Mucosa of gallbladder (tissue), 1 donor: ENCODE measurements at places on chromosomes 11 and 22.

DNA sequence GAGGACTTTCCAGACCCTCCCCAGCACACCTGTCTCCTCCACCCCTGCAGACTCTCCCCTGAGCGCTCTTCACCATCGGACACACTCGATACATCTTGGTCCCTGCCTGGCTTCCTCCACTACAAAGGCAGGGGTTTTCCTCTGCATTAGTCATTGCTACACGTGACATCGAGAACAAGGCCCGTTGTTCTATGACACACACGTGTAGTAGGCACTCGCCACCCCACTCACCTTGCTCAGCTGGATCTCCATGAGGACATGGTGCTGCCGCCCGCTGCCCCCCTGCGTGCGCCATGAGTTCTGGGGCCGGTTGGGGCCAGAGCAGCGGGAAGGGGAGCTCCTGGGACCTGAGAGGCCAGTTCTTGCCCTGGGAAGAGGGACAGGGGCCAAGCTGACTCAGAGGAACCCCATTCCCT, 16.7 kb downstream of the ATG2A start:
- DNase-seq, result no peak

DNA sequence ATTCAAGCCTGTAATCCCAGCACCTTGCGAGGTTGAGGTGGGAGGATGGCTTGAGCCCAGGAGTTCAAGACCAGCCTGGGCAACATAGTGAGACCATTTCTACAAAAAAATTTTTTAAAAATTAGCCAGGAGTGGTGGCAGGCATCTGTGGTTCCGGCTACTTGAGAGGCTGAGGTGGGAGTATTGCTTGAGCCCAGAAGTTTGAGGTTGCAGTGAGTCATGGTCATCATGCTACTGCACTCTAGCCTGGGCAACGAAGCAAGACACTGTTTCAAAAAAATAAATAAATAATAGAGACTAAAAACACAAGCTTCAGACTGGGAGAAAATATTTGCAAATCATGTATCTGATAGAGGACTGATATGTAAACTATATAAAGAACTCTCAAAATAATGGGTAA, 33.2 kb downstream of the BTBD10 start:
- no peak for DNase-seq

DNA sequence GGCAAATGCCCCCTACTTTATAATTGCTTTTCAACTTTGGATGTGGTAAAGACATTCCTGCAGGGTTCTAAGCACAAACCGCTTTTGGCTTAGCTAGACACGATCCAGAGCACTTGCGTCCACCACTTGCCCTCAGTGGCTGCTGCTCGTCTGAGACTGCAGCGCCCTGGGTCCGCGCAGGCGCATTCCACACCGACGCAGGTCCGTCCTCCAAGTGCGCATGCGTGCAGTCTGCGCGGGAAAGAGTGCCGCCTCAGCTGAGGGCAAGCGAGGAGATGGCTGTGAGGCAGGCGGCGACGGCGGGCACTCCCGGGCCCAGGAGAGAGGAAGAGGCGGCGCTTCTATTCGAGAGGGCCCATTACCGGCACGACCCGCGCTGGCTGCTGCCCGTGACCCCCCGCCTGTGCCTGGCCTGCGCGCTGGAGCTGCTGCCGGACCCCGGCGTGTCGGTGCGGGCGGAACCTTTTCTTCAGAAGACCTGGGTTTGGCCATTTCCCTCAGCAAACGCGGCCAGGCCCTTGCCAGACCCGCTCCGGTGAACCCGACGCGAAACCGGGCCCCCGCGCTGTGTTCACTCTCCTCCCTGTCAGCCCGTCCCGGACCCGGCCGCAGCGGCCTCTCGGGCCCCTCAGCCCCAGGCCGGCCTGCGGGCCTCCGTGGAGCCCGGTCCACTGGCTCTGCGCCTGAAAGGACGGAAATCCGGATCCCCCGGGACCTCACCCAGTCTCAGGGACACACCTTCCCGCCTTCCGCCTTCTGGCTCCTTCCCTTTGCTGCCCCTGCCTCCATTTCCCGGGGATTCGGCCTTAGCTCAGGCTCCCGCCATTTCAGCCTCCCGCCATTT, at the start of gene MEI1:
Gene MEI1 (plus strand): TSS at position 240 of the 844 bp plus-strand sequence. CDS start 36 bp downstream, at position 276.
- peak; percentile 88 for DNase-seq

DNA sequence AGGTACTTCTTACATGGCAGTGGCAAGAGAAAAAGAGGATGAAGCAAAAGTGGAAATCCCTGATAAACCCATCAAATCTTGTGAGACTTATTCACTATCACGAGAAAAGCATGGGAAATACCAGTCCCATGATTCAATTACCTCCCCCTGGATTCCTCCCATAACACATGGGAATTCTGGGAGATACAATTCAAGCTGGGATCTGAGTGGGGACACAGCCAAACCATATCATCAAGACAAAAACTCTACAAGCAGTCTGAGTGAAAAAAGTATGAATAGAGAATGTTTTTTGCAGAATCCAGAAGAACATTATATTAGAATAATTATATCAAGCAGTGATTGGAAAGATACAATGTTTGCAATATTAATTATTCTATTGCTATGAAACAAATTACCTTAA, 893.7 kb downstream of the FAM181B start:
- no peak for DNase-seq

DNA sequence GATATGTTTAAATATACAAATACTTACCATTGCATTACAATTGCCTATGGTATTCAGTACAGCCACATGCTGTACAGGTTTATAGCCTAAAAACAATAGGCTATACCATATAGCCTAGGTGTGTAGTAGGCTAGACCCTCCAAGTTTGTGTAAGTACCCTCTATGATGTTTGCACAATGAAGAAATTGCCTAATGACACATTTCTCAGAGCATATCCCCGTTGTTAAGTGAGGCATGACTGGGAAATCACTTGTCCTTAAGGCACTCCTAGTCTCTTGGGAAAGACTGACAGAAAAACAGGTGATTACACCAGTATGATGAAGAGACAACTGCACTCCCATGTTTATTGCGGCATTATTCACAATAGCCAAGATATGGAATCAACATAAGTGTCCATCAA, 187.2 kb downstream of the SPON1 start:
- no peak for DNase-seq

DNA sequence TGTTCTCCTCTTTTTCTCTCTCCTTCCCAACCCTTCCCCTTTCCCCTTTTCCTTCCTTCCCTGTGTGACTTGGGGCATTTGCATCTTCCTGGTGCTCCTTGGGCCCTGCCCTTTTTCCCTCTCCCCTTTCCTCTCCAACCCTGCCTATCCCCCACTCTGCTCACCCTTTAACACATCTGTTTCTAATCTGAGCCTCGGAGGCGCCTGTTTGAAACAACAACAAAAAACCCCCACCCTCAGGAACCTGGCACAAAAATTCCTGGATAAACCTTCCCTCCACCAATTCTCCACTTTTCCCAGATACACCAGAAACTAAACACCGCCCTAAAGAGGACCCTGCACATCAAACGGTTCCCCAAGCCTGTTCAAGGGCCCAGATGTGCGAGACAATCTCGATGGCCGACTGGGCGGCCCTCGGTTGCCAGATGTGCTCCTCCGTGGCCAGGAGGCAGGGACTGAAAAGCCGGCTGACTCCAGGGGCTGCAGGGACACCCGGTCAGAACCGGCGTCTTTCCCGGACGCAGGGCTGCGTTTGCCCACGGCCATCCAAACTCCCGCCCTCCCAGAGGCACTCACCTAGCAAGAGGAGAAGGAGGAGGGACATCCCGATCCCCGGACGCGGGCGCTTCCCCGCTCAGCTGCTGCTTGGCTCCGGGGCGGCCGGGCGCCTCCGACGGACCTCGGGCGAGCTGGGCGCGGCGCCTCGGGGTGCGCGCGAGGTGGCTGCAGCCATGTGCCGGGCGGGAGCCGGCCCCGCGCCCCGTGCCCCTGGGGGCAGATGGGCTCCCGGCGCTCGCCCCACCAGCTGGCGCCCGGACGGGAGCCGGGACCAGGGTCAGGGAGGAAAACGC, 486 bp downstream of the CLMP start:
- DNase-seq, result no peak
